Airway epithelial cell (primary cell): ENCODE measurements at places on chromosomes 5 and 9. TPM values are rescaled to one million over a fixed set of nuclear protein-coding genes. Genes with fewer than 3 reads are reported as not detected.

Gene LEAP2
- 0.49 TPM in 1 of 2 replicates, not detected in the other for total RNA-seq

Gene FOXD4
- total RNA-seq: 0.21 TPM in 1 of 2 replicates, not detected in the other

Gene CCDC171
- 0.49 and 1.2 TPM in 2 replicates for total RNA-seq

Gene SLC22A4
- total RNA-seq: 0.78 and 1.6 TPM in 2 replicates

Gene ZDHHC11B
- total RNA-seq: 0.07 TPM in 1 of 2 replicates, not detected in the other

Gene LYSMD3
- total RNA-seq: 6.9 and 11.8 TPM in 2 replicates

Gene PCDHB15
- total RNA-seq: 0.07 and 0.28 TPM in 2 replicates

Gene TRAF1
- 0.42 and 0.46 TPM in 2 replicates for total RNA-seq

Gene ABO
- 0.42 and 0.71 TPM in 2 replicates for total RNA-seq

Gene MARCHF3
- total RNA-seq: 0.84 and 1.1 TPM in 2 replicates

Gene FOXI1
- not detected in 2 replicates for total RNA-seq

Gene SLCO4C1
- under 0.01 and 0.21 TPM in 2 replicates for total RNA-seq

Gene NR2F1
- total RNA-seq: 0.78 and 1.2 TPM in 2 replicates

Gene ST8SIA4
- total RNA-seq: 0.05 and 0.14 TPM in 2 replicates

Gene CTNND2
- not detected in 2 replicates for total RNA-seq

Gene PAPPA
- total RNA-seq: 0.74 and 1.3 TPM in 2 replicates

Gene PIP5K1B
- 0.28 and 0.37 TPM in 2 replicates for total RNA-seq

Gene FOXD4L5
- total RNA-seq: not detected in 2 replicates

Gene OMD
- not detected in 2 replicates for total RNA-seq

Gene PTPRD
- total RNA-seq: 0.23 and 0.28 TPM in 2 replicates

Gene FGD3
- 1.5 and 2.2 TPM in 2 replicates for total RNA-seq

Gene C5orf46
- 3.7 TPM in 1 of 2 replicates, not detected in the other for total RNA-seq

Gene NUTM2F
- total RNA-seq: not detected in 2 replicates

Gene C5orf52
- not detected in 2 replicates for total RNA-seq

Gene IL3
- total RNA-seq: not detected in 2 replicates

Gene GFI1B
- not detected in 2 replicates for total RNA-seq

Gene ARHGEF37
- total RNA-seq: 11.4 and 14.7 TPM in 2 replicates

Gene CYLC2
- total RNA-seq: not detected in 2 replicates

Gene UBE2QL1
- total RNA-seq: not detected in 2 replicates

Gene ZFR
- total RNA-seq: 36.6 and 44.2 TPM in 2 replicates

Gene RAB3C
- total RNA-seq: not detected in 2 replicates

Gene NME5
- 1.2 and 2.8 TPM in 2 replicates for total RNA-seq

Gene GALNT12
- total RNA-seq: 6.5 and 7.0 TPM in 2 replicates

Gene IL5
- not detected in 2 replicates for total RNA-seq

Gene UTP15
- total RNA-seq: 13.2 and 13.8 TPM in 2 replicates

Gene ATG12
- 14.3 and 23.7 TPM in 2 replicates for total RNA-seq

Gene SLCO6A1
- 0.14 TPM in 1 of 2 replicates, not detected in the other for total RNA-seq

Gene SIGMAR1
- 178 and 189 TPM in 2 replicates for total RNA-seq

Gene NCS1
- 42.7 and 58.1 TPM in 2 replicates for total RNA-seq

Gene IL13
- not detected in 2 replicates for total RNA-seq

Gene ELAVL2
- 3.2 and 4.3 TPM in 2 replicates for total RNA-seq

Gene PROB1
- 0.79 and 1.6 TPM in 2 replicates for total RNA-seq

Gene ACOT12
- not detected in 2 replicates for total RNA-seq

Gene SNCB
- 0.14 and 1.0 TPM in 2 replicates for total RNA-seq

Gene RASEF
- total RNA-seq: 7.5 and 8.3 TPM in 2 replicates

Gene TAF11L10
- total RNA-seq: not detected in 2 replicates

Gene ARL14EPL
- total RNA-seq: not detected in 2 replicates

Gene UNC13B
- total RNA-seq: 10.9 and 14.9 TPM in 2 replicates

Gene ANKRD20A1
- not detected in 2 replicates for total RNA-seq

Gene FRMD3
- 0.33 and 0.56 TPM in 2 replicates for total RNA-seq

Gene PTBP3
- total RNA-seq: 65.5 and 233 TPM in 2 replicates

Gene PCDHA13
- total RNA-seq: not detected in 2 replicates

Gene LCN12
- total RNA-seq: not detected in 2 replicates

Gene PCDHGC5
- total RNA-seq: 0.79 and 1.1 TPM in 2 replicates

Gene PGM5
- total RNA-seq: 0.05 TPM in 1 of 2 replicates, not detected in the other

Gene TRPM3
- not detected in 2 replicates for total RNA-seq
